ENCODE measurements at places on chromosomes 4 and X. TPM values are rescaled to one million over a fixed set of nuclear protein-coding genes. Genes with fewer than 3 reads are reported as not detected.

GRCh38 chrX:70672326-70672725, 227.7 kb downstream of the DLG3 start:
- no peak for DNase-seq

- DNase-seq, result no peak
Measured at GRCh38 chr4:66640233-66640990, 904.9 kb downstream of the CENPC start.

The SSX4B gene
- polyA plus RNA-seq, result not detected

DNA sequence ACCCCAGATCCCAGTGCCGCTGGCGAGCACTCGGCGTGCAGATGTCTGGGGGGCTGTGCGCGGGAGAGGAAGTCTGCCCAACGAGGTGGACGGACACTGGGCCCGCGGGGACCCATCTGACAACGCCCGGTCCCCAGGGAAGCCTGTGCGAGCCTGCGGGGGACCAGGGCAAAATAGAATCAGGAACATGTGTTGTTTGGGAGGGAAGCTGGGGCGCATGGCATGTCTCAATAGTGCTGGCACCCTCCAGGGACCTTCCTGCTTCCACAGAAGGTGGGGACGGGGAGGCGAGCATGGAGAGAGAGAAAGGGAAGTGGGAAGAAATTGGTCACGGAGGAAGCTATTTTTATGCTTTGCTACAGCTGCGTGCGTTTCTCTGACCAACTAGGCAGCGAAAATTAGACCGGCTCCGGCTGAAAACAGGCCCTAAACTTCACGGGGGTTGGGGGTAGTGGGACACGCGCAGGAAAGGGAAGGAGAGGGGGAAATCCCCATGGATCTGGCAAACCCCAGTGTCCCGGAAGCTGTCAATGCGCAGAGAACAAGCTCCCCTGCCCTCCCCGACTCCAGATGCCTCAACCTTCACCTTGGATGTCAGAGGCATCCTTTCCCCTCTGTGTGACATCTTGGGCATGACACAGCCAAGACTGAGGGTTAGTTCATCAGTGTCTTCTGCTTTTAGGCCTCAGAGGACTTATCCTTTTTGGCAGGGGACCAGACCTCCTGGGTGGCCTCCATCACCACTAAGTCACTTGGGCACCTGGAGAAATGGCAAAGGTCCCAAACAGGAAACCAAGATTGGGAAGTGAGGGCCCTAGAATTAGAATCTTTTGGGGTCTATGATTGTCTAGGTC, 169.8 kb upstream of the BCOR start:
- DNase-seq, result peak; percentile 36

DNA sequence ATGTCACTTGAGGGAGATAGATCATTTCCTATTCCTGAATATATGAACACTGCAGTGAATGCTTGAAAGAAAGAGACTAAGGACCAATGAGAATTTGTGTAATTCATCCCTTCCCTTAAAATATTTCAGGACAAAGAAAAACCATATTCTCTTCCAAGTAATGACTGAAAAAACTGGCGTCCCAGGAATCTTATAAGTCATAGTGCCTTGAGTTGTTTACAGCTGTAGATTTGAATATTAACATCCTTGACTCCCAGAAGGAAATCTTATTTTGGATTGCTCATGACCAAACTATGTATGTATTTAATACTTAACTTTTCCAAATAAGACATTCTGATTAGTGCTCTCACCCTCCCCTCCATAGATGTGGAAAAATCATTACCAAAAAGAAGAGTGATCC, 55.5 kb downstream of the CLDN22 start:
- no peak for DNase-seq

GRCh38 chr4:185088899-185089298, 54.2 kb upstream of the SLC25A4 start:
- no peak for DNase-seq
